ENCODE measurements at places on chromosomes 12 and 14.
A peak's percentile ranks its signal among the peaks of the same experiment; 100 is the strongest.

GRCh38 chr12:56880125-56880992, 53.8 kb downstream of the SDR9C7 start:
- no peak for DNase-seq

DNA sequence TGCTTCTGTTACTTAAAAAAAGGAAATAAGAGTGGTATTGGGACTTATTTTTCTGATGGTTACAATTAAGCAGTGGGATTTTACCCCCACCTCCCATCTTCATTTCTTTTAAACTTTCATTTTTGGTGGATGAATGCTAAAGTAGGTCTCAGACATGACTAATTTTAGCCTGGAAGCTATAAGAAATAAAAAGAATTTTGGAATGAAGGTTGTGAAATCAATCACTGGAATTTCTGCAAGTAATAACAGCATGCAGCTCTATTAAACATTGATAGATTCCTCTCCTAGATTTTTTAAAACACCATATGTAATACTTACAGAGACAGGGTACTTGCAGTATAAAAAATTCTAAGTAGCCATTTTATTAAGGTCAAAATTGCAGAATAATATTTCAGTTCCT, 164.2 kb upstream of the CLEC14A start:
- DNase-seq: no peak

DNA sequence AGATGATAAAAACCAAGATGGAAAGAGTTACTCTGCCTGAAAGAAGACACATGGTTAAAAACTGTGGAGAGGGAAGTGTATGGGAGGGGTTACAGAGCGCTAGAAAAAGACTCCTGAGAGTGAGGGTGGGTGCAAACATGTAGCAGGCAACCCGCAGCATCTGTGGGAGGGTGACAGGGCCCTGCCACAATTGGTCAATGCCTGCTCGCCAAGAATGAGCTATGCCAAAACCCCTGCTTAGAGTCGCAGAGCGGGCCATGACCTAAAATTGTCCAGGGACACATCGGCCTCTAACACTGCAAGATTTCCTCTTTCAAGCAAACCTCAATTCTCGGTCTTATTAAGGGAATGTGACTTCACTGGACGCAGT, 700 bp downstream of the PRKAG1 start:
- no peak for DNase-seq

DNA sequence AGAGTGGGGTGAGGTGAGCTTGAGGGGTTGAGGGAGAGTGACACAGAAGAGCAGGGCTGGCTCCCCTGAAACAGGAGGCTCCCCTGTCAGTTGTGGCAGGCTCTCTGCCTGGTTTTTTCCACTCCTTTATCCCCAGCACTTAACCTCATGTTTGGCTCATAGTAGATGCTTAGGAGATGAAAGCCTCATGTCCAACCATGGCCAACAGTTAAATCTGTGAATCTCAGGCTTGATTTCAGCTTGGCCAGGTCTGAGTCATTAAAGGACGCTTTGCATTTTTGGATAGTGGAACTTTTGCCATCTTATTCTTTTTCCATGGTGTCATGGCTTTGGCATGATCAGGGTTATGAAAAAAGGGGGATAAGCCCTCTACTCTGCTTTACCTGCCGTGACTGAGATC, 117.2 kb downstream of the CACNA1C start:
- DNase-seq: peak; percentile 78

DNA sequence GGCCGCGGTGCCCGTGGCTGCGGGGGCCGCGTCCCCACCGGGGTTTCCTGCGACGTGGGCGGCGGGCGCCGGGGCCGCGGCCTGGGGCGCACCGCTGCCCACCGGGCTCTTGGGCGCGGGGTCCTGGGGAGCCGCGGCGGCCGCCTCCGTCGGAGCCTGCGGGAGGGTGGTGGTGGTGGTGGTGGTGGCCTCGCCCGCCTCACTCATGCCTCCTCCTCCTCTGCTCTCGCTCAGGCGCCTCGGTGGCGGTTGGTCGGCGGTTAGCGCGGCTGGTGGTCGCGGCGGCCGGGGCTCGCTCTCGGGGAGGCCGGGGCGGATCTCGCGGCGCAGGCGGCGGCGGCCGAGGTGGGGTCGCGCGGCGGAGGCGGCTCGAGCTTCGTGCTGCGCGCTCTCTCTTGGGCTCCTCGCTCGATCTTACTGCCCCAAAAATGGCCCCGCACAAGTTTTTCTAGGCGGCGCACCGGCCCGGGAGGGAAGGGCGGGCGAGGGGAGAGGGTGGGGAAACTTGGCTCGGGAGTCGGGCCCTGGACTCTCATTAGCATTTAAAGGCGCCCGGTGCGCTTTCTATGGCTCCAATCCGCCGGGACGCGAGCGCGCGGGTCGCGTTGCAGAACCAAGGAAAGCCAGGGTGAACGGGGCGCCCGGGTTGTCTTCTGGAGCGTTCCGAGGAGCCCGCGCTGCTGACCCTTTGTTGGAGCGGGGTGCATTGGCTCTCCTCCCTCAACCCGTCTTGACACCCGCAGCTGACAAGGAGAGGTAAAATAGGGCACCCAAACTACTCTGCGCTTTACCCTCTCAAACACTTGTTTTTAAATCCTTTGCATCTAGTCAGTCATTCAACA, at the start of gene YBX3:
Gene YBX3 (minus strand): TSS at position 419 of the 842 bp plus-strand sequence. CDS start 212 bp downstream, at position 207.
- DNase-seq: peak; percentile 16

DNA sequence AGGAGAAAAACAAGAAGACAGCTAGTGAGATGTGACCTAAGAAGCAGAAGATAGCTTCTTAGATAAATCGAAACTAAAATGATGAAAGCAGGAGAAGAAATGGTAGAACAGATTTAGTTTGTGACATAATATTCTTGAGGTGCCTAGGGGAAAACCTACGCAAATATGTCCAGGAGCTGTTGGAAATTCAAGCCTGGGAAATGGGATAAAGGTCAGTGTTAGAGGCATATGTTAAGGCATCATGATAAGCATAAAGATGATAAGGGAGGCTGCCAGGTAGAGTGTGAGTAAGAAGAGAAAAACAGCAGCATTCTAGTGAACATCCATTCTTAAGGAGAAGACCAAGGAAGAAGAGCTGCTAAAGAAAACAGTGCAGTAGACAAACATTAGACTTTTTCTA, 109.6 kb upstream of the LGR5 start:
- no peak for DNase-seq

GRCh38 chr14:30826070-30826469, 48.3 kb upstream of the COCH start:
- no peak for DNase-seq

GRCh38 chr14:44586910-44587309, 79.8 kb upstream of the FSCB start:
- no peak for DNase-seq

DNA sequence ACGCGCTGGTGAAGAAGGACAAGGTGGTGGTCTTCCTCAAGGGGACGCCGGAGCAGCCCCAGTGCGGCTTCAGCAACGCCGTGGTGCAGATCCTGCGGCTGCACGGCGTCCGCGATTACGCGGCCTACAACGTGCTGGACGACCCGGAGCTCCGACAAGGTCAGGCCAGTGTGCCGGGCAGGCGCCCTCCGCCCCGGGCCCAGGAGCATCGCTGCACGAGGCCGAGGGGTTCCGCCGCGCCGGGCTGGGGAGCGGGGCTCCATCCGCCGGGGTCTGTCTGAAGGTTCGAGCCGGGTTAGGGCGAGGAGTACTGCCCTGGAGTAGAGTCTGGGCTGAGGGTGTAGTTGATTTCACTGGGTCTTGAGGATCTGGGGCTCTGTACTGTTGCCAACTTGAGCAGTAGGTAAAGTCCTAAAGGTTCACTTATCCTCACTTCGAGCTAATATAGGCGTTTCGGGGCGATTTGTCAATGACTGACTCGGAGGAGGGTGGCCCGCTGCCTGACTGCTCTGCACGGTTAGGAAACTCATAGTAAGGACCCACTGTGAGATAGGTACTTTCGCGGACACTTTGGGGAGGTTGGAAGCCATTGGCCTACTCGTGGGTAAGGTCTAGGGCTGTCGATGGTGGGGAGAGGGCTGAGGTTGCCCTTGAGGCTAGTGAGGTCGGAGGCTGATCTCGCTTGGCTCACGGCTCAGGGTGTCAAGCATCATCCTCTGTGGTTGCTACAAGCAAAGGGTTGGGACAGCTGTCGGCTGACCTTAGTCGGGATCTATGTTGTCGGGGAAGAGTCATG, 574 bp downstream of the GLRX5 start:
- no peak for DNase-seq

GRCh38 chr12:101491329-101491728, 16.2 kb downstream of the SPIC start:
- no peak for DNase-seq

DNA sequence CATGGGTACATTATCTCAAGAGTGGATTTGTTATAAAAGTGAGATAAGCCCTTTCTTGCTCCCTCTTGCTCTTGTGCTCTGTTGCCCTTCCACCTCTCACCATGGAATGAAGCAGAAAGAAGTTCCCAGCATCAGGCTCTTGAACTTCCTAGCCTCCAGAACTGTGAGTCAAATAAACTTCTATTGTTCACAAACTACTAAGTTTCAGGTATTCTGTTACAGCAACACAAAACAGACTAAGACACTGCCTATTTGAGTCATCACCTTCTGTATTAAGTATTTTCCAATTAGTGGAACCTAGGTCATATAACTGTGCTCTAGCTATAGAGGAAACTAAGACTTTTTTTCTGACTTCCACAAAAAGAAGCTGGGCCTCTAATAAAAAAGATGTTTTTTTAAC, 201.2 kb upstream of the FOXG1 start:
- DNase-seq: no peak

- DNase-seq: no peak
Measured at GRCh38 chr14:31075144-31075543, 49.0 kb upstream of the STRN3 start.

Measured in NCI-H446 treated with DMSO at 0.1 percent for 48 hours (cell line).